Lung (tissue), 17 donors: ENCODE measurements at places on chromosomes 5 and 9. TPM values are rescaled to one million over a fixed set of nuclear protein-coding genes. Genes with fewer than 3 reads are reported as not detected.
A peak's percentile ranks its signal among the peaks of the same experiment; 100 is the strongest.

GRCh38 chr5:78573318-78573717 is 75.3 kb downstream of the LHFPL2 start:
- no peak for DNase-seq

DNA sequence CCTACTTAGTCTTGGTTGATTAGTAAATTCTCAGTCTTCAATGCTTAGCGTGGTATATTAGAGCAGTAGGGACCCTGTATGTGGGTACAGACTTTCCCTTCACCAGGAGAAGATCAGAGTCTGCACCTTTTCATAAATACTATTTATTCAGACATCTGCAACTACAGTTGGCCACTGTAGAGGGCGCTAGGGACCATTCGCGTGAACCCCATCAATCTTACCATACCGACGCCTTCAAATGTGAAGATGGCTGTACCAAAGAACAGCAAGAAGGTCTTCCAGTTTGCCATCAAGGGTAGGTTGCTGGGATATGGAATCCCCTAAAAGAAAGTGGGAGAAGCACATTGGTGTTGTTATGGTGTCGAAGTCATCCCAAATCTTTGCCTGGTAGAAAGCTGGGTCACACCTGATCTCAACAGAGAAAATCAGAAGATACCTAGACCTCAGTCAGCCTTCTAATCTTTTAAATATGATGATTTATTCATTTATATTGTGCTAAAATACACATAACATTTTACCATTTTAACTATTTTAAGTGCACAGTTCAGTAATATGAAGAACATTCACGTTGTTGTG is 19.1 kb downstream of the SLC36A3 start:
- DNase-seq = no peak

DNA sequence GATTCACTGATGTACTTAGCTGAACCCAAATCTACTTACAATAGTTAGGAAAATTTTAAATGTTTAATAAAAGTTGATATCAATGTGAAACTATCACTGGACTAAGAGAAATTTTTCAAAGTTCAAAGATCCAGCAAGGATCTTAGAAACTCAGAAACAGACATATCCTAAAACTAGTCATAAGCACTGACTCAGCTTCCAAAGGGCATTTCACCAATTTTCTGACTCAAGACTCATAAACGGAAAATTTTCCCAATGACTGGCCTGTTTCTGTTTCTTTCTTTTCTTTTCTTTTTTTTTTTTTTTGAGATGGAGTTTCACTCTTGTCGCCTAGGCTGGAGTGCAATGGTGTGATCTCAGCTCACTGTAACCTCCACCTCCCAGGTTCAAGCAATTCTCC is 66.6 kb downstream of the CDC14B start:
- no peak for DNase-seq

DNA sequence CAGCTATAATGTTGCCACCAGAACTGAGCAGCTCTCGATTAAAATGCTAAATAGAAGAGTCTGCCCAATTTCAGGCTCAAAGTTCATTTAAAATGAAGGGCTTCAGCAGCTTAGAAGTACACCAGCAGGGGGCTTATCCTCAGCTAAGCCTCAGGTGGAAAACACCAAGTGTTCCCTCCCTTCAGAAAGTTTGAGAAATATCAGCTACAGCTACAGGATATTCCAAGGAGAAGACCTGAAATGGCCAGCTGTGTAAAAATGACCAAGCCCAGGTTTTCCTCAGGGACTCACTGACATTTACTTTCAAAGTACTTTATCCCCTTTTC is 395.4 kb downstream of the DTWD2 start:
- no peak for DNase-seq

GRCh38 chr5:73151766-73152410 is 21.1 kb upstream of the TMEM174 start:
- DNase-seq = no peak

- DNase-seq = peak; percentile 83
Measured at GRCh38 chr9:113131689-113132151, 19.1 kb upstream of the SLC31A2 start.

DNA sequence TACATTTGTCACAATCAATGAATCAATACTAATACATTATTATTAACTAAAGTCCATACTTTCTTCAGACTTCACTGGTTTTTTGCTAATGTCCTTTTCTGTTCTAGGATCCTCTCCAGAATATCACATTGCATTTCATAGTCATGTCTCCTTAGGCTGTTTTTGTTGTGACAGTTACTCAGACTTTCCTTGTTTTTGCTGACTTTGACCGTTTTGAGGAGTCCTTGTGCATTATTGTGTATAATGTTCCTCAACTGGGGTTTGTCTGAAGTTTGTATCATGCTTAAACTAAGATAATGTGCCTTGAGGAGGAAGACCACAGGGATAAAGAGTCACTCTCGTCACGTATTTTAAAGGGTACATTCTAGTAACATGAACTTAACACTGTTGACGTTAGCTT is 376.9 kb downstream of the NTRK2 start:
- no peak for DNase-seq

DNA sequence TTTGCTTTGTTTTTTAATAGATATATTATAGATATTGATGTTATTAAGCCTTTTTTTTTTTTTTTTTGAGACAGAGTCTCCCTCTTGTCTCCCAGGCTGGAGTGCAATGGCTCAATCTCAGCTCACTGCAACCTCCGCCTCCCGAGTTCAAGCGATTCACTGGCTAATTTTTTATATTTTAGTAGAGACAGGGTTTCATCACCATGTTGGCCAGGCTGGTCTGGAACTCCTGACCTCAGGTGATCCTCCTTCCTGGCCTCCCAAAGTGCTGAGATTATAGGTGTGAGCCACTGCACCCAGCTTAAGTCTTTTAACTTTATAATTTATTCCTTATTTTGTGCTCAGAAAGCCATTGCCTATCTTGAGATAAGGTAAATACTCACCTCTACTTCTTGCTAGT is 24.2 kb upstream of the RAD23B start:
- DNase-seq = no peak

GRCh38 chr5:180808461-180809000 is 5.9 kb upstream of the MGAT1 start:
- no peak for DNase-seq

DNA sequence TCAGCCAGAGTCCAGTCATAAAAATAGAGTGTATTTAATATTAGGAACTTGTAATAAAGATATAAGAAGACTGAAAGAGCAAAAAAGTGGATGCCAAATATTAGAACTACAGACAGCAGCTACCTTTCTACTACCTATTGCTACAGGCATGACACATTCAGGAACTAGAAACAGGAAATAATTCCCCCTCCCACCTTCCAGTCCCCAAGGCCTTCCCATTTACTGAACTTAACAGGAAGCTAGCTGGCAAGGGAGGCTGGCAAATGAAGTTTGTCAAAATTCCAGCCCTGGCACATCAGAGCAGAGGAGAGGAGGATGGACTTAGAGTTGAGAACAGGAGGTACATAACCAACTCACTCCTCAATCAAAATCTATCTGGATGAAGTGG is 50.2 kb upstream of the RIC1 start:
- DNase-seq = no peak

- no peak for DNase-seq
Measured at GRCh38 chr9:70802758-70803436, 318.5 kb downstream of the TRPM3 start.

DNA sequence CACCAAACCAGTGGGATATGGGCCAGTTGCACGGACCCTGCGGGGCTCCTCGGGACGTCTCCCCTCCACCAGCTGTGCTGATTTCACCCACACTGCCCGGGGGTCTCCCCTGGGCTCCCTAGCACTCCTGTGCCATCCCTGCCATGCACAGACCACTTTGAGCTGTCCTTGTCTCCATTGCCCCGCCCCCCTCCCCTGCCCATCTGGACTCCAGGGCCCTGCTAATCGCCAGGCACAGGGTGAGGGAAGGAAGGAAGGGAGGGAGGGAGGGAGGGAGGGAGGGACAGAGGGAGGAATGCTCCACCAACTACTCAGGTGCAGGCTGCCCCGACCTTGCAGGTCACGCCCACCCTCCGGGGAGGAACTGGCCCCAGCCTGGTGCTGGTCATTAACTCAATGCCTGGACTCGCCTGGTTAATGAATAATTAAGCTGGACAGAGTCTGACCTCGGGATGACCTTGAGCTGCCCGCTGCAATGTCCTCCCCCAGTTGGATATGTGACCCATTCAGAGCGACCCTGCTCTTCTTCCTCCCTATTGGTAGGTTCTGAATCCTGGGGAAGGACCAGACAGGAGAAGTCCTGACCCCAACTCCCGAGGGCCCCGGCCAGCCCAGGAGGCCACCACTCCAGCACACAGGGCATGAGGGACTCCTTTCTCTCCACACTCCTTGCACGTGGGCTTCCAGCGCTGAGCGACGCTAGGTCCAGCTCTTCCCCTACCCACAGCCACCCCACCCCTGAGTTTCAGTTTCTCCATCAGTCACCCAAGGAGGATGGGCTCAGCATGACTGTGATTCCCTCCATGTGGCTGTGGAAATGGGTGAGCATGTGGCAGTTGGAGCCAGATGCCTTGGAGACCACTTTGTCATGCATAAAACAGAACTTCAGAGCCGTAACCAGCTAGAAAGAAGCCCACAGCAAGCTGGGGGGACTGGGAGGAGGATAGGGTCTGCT is 62.1 kb downstream of the C9orf50 start:
- peak; percentile 52 for DNase-seq

DNA sequence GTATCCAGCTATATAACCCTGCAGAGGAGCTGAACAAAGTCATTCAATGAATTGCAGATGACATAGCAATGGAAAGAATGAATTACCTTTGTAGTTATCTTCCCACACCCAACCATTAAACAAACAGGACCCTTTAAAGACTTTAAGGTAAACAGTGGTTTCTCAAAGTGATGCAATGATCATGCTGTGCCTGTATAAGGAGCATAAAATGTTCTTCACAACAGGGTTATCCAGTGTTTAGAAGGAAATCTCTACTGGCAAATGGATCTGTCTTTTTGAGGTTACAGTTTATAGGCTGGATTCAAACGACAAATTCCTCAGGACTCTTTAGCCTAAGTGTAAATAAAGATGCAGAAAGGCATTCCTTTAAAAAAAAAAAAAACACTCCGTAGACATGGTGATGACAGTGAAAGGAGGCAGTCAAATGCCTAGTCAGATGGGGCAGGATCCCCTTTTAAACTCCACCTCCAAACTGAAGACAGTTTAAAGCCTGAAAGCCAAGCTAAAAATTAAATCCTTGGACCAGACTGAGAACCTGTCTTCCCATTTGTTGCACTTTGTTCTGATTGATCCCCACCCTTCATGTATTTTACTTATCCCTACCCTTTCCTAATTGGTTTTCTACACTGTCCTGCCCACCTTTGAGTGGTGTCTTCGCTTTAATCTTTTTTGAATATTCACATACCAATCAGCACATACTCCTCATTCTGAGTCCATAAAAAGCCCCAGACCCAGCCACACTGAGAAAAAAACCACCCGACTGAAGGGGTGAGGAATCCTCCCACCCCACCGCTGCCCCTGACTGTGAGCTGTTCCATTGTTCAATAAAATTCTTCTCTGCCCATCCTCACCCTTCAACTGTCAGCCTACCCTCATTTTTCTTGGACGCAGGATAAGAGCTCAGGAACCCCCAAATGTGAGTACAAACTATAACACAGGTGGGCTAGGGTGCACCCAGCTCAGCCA is 761.3 kb upstream of the DMAC1 start:
- no peak for DNase-seq

DNA sequence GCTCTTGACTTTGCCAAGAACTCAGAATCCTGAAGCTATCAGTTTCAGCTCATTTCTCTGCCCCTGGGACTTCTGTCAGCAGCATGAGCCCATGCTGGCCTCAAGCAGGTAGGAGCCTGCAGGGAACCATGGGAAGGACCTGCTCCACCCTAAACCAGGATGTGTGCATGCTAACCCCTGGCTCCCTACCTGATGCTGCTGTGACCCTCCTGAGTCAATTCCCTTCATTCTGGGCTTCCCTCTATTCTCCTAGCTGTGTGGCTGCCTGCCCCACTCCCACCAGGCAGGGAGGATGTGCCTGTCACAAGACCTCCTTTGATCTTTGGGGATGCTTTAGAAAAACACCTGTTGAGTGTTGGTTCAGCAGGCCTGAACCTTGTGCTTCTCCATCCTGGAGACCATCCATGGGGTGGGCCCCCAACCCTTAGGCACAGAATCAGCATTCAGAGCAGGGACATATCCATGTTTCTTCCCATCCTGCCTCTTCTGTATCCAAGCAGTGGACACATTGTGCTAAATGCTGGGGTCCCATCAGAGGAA is 117.1 kb upstream of the CCL21 start:
- DNase-seq = peak; percentile 10

- peak; percentile 82 for DNase-seq
Measured at GRCh38 chr9:28212979-28213378, 639.7 kb upstream of the C9orf72 start.

- peak; percentile 15 for DNase-seq
Measured at GRCh38 chr5:104111632-104112031, 549.0 kb upstream of the NUDT12 start.

- DNase-seq = peak; percentile 90
Measured at GRCh38 chr5:92641031-92641962, 939.7 kb downstream of the NR2F1-AS1 start.

DNA sequence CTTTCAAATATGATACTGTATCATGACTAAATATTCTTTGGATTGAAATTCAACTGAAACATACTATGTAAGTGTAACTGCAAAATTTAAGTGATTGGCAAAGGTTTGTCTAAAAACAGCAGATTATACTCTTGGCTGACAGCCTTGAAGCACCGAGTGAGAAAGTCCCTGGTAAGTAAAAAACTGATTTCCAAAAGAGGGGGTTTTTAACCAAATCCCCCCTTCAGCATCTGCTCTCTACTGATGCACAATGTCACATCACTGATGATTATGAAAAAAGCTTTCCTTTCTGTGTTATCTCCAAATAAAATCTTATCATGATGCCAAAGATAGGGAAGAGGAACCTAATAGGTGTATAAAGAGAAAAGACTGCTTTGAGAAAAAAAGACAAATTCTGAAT is 141.0 kb downstream of the MEF2C start:
- no peak for DNase-seq

DNA sequence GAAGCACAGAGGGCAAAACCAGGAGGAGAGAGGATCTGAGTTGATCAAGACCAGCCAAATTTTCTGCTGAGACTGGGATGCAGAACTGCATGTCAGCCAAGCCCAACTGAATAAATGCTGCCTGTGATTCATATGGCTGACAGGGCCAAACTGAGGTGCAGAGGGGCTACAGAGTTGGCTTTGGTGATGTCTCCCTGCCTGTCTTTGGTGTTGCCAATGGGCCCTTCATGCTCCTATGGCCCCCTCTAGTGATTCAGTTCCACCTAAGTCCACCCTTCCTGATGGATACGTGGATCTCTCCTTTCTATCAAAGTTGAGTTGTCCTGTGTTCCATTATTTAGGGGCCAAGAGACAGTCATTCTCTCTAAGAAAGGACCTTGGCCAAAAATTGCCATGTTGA is 163.6 kb upstream of the TLE4 start:
- DNase-seq = no peak

GRCh38 chr5:130055572-130055971 is 151.3 kb downstream of the CHSY3 start:
- no peak for DNase-seq

The PAPPA gene
- polyA plus RNA-seq = 2.7 TPM

The SLC46A2 gene
- polyA plus RNA-seq = 18.5 TPM

The ZDHHC21 gene
- 9.7 TPM for polyA plus RNA-seq

The MTX3 gene
- 5.4 TPM for polyA plus RNA-seq

The CDKN2B gene
- polyA plus RNA-seq = 9.3 TPM

The KIF24 gene
- polyA plus RNA-seq = 0.63 TPM

The NXNL2 gene
- 0.65 TPM for polyA plus RNA-seq

The EIF4E1B gene
- polyA plus RNA-seq = not detected
